ENCODE measurements at places on chromosomes 7 and 10.

DNA sequence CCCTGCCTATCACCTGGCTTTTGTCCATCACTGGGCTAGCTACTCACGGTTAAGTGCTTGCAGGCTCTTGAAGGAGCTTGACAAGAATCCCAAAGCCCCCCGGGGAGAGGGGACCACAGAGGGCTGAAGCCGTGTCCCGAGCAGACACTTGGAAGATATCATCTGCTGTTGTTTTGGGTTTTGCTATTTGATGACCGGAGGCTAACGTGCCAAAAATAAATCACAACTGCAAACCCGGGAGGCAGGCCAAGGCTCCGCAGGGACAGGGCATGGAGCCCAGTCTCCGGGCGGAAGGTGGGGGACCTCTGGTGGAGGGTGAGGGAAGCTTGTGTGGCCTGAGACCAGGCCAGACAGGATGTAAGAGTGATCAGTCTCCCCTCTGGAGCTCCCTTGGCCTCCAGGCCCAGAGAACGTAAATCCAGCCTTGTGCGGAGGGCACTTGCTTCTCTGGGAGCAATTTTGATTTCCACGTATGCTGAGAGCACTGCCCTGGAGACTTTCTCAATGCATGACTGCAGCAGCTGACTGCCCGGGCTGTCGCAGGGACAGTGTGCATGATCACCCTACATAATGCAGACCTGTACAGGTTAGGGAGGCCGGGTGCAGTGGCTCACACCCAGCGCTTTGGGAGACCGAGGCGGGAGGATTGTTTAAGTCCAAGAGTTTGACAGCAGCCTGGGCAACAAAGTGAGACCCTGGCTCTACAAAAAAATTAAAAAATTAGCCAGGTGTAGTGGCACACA, at the start of gene PHKG1:
Gene PHKG1, minus strand, starts transcription at position 164 of the 743 bp plus-strand sequence. CDS start 4,011 bp downstream, outside the sequence.
- no peak for DNase-seq

GRCh38 chr10:82238291-82238690, 363.3 kb downstream of the NRG3 start:
- DNase-seq = no peak

DNA sequence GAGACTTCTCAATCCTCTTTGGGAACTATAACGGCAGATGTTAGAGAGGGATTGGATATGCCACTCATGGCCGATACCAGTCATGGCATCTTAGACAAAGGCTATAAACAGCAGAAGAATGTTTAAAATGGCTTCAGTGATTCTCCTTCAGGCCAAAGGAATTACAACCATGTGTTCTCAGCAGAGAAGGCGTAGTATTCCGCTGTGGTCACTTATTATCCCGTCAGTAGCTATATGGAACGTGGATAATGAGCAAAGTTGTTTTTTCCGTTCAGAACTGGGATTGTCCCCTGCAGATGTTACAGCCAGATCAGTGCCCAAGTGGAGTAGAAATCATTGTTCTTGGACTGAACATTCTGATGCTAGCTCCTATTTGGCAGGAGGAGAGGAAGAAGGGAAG, 43.1 kb downstream of the TEX36 start:
- DNase-seq = no peak

GRCh38 chr7:45482451-45482850, 91.7 kb upstream of the ADCY1 start:
- DNase-seq = no peak

- DNase-seq = no peak
These were observed 59.4 kb upstream of the EMX2 start for GRCh38 chr10:117483056-117483590.

DNA sequence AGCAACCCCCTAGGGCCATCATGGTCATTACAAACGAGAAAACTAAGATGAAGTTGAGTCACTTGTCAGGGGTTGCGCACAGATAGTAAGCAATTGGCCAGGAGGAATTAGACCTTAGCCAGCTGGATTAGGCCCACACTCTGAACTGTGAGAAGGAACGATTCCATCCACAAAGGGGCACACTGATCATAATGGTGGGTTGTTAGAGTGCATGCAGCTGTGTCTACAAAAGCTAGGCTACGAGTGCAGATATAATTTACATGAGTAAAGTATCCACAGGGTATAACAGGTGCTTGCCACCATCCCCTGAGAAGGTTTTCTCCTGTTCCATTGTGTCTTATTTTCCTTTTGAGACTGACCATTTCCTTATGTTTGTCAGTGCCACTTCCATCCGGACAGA, 16.6 kb upstream of the FAM170B start:
- no peak for DNase-seq

DNA sequence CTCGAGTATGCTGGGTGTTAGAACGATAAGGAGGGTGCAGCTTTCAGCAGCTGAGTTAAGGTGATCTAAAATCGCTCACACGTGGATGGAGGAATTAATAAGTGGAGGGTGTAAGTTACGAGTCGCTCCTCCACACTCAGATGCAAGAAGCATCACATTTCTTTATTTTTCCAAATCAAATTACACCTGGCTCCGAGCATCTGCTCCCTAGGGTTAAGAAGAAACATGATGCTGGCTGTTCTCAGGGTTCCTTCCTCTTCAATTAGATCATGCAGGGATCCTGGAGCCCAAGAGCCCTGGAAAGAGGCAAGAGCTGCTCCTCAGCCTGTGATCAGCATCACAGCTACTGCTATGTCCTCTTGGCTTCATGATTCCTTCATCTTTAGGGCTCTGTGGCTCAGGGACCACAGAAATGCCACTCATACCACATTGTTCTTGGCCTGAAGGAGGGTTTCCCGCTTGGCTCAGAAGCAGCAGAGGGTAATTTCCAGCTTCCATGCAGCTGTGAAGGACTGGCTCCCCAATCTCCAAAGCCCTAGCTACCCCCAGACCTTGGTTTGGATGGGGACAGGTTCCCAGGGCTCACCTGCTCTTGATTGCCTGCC, 235.9 kb upstream of the ZNF32 start:
- no peak for DNase-seq

DNA sequence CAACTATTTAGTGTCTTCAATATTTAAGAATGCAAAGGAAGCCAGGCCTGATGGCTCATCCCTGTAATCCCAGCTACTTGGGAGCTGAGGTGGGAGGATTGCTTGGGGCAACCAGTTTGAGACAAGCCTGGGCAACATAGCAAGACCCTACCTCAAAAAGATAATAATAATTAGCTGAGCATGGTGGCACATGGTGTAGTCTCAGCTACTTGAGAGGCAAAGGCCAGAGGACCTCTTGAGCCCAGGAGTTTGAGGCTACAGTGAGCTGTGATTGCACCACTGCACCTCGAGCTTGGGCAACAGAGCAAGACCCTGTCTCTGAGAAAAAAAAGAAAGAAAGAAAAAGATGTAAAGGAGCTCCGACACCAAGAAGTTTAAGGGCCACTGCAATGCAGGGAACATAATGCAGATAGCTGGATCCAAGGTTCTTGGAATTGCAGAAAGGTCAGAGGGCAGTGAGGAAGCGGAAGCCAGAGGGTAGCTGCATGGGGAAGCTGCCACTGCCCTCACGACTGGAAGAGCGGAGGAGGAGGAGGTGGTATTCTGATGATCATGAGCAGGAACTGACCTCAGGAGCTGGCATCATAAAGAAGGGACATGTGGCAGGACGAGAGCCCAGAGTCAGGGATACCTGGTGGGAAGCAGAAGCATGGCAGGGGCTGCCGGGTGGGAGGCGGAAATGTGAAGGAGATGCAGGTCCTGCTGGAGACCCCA, 60.2 kb upstream of the PODXL start:
- no peak for DNase-seq

- no peak for DNase-seq
These were observed 15.9 kb upstream of the TMEM72 start for GRCh38 chr10:44895280-44895679.

GRCh38 chr7:79652619-79653018, 199.2 kb upstream of the MAGI2 start:
- DNase-seq = no peak

DNA sequence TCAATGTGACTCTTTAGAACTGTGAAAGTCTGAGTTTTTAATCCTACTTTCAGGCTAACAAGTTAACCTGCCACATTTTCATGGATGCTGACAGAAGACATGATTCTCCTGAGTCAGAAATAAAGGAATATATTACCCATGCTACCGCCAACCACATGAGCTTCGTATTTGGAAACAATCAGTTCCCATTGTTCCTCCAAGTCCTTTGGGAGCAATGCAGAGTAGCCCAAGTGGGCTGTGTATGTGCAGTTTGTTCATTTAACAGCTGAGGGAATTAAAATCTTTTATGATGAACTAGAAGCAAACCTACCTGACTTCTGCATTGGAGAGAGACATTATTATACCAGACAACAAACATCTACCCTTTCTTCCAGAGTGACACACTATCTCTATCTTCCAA, 169.3 kb upstream of the BET1 start:
- no peak for DNase-seq

DNA sequence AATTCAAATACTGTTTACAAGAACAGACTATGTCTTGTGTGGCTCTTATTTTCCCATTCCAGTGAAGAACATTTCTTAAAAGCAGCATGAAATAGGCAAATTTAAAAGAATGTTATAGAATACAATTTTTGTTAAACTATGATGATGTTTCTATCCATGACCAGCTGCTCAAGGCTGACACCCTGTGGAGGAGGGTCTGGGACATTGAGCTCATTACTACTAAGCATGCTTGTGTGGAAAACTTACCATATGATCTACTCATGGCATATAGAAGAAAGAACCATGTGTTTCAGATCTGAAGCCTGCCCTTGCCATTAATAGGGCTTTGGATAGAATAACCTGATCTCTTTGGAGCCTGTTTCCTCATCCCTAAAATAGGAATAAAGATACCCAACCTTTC, 125.0 kb downstream of the FOXP2 start:
- DNase-seq = no peak

DNA sequence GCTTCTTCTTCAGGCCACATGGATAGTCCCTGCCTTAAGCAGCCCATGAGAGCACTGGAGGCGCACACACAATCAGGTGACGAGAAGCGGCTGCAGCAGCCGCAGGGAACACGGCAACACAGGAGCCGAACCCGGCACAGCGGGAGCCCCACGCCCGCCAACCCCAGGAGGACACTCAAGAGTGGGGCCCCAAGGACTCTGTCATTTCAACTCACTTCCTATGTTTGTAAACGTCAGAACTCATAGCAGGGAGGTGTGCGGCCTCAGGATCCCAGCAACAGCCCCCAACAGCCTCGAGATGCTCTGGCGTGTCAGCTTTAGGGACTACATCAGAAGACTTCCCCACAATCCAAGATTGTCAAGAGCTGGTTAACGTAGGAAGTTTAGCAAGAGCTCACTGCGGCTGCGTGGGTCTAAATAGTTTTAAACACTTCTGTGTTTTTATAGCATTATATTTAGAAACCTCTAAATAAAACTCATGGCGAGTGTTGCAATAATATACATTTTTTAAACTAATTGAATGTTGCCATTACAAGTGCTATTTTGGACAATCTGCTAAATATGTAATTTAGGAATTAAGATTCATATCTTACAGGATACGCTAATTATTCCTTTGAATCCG, 123.4 kb downstream of the MAD1L1 start:
- DNase-seq = no peak

GRCh38 chr10:91775731-91776130, 22.5 kb upstream of the TNKS2 start:
- DNase-seq = no peak
